ENCODE measurements at places on chromosomes 7 and 10.

DNA sequence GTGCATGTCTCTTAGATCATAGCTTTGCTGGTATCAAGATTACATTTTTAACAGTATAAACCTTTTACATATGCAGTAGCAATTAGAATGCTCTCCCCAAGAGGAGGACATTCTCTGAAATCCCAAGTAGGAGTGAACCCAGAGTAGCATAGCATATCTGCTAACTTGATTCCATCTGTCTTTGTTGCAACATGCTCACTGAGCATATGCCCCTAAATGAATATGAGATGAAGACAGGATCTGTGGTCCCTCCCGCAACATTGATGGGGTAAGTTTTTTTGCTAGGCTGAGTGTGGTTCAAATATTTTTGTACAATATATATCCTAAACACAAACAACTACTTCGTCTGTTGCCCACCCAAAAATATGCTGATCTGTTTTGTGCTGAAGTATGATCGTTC, 534.2 kb upstream of the C7orf33 start:
- no peak for DNase-seq

GRCh38 chr7:31788445-31788844, 101.4 kb downstream of the PPP1R17 start:
- DNase-seq: peak; percentile 69

GRCh38 chr10:132652936-132653590, 115.5 kb downstream of the INPP5A start:
- DNase-seq: no peak

GRCh38 chr10:35126062-35126529, 550 bp upstream of the CREM start:
- no peak for DNase-seq

GRCh38 chr7:125573126-125573525, 643.5 kb upstream of the POT1 start:
- DNase-seq: no peak
